ENCODE measurements at places on chromosomes 6 and 20.
A peak's percentile ranks its signal among the peaks of the same experiment; 100 is the strongest.

DNA sequence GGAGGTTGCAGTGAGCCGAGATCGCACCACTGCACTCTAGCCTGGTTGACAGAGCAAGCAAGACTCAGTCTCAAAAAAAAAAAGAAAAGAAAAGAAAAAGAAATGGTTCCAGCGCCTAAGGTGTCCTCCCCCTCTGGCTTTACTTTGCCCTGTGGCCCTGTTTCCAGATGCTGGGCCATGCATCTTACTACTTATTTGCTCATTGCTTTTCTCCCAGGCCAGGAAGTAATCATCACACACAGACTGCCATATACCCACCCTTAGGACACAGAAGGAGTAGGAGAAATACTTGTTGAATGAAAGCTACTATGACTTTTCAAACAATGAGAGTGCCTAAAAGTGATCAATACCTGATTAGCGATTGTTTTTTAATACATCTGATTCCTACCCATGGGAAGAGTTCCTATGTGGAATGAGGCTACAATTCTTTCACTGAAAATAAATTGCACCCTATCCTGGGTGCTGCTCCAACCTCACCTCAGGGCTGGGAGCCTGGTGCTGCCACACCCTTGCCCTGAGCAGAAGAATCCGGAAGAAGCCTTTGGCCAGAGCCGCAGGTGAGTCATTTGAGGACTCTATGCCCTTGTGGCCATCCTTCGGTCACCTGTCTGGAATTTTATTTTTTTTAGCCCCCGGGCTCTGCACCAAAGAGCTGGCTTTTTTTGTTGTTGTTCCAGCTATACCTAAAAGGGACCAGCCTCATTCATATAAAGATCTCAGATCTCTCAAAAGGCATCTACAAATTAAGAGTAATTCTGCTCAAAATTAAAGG, 22.7 kb upstream of the TFAP2C start:
- no peak for DNase-seq

- no peak for DNase-seq
Measured at GRCh38 chr20:57131077-57131476, 135.4 kb downstream of the BMP7 start.

- DNase-seq: no peak
Measured at GRCh38 chr6:51865176-51865575, 222.2 kb downstream of the PKHD1 start.

- no peak for DNase-seq
Measured at GRCh38 chr6:43845646-43846045, 75.6 kb downstream of the VEGFA start.

DNA sequence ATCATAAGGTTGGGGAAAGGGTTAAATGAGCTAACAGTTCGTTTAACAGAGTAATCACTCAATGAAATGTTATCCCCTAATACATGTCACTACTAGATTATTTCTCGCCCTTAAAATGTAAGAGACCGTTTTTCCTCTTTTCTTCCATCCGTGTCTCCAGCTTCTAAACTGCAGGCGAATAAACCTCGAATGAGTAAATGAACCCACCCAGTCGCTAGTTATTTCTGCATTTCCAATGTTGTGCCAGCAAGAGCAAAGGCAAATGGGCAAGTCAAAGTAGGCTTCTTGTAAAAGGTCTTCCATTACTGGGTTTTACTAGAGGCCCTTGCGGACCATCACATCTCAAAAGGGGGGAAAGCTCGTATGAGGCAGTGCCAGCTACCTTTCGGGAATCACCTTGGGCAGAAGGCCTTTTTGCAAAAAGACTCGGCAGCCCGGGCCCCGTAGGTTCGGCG, 400 bp upstream of the SMAP1 start:
- DNase-seq: no peak

DNA sequence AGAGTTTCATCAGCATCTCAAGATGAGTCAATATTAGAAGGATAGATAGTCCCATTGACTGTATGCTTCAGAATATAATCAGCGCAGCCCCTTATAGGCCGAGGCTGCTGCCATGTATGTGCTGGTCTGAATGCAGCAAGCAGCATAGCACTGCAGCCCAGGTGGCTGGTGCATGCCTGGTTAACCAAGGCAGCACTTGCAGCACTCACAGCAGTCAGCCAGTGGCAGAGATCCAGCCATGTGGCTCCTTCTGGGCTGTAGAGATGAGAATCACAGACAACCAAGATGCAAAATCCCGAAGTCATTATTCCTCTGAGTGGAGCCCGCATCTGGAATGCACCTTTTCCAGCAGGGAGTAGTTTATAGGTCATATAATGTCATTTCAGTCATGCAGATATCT, 251.9 kb downstream of the UST start:
- no peak for DNase-seq

DNA sequence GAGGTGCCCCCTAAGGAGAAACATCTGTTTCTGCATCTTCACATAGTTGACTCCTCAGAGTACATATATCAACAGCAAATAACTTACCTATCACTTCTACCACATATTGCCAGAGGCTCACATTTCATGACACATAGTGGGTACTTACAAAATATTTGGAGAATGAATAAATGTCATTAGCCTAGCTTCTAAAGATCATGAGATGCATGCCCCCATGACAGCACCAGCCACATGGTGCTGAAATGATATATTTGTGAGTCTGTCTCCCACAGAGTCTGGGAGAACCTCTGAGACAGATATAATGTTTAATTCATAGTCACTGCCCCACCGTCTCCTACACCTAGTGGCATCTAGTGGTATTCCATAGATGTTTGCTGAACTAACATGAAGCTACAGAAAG, 555.6 kb downstream of the KIF16B start:
- DNase-seq: no peak

GRCh38 chr20:63053432-63054102, 46.8 kb upstream of the BHLHE23 start:
- no peak for DNase-seq

- DNase-seq: no peak
Measured at GRCh38 chr6:26268659-26269402, 96.2 kb upstream of the BTN3A2 start.

DNA sequence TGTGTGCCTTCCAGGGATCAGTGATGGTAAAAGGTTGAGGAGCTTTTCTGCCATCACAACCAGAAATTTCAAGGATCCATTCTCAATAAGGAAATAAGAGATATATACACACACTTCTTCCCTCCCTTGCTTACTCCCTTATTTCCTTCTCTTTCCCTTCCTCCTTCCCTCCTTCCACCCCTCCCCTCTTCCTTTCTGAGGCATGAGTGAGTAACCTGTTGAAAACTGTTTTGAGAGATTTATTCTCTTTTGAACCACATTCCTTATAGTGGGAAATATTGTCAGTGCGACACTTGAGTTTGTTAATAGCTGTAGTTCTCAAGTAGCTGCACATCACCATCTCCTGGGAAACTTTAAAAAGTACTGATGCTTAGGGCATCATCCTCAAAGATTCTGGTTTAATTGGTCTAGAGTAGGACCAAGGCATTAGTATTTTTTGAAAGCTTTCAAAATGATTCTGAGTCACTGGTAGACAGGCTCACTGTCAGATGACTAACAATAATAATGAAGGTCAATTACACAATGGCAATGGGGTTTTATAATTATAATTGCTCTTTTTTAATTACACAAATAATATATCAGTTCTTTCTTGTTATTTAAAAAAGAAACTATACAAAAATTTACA, 109.9 kb downstream of the POPDC3 start:
- DNase-seq: no peak

- no peak for DNase-seq
Measured at GRCh38 chr6:90285611-90286381, 10.8 kb downstream of the BACH2 start.

- DNase-seq: no peak
Measured at GRCh38 chr6:142878407-142878806, 66.6 kb downstream of the HIVEP2 start.

GRCh38 chr6:150191809-150192208, 49.0 kb downstream of the PPP1R14C start:
- no peak for DNase-seq

GRCh38 chr6:44105146-44105545, 22.1 kb downstream of the MRPL14 start:
- DNase-seq: no peak

GRCh38 chr6:4371207-4371921, 236.0 kb upstream of the ECI2 start:
- DNase-seq: no peak

DNA sequence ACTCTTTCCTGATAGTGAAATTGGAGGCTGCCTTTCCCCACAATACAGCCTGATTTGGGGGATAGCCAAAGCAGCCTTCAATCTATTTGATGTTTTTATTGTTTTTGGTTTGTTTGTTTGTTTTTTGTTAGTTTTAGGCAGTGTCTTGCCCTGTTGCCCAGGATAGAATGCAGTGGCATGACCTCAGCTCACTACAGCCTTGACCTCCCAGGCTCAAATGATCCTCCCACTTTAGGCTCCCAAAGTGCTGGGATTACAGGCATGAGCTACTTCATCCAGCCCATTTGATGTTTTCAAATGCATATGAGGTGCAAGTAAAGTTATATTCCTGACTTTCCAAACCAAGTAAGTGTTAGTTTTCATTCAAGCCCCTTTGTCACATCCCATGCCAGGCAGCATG, 41.3 kb upstream of the SEC63 start:
- DNase-seq: no peak

GRCh38 chr6:168107191-168107983, 28.4 kb upstream of the FRMD1 start:
- no peak for DNase-seq

DNA sequence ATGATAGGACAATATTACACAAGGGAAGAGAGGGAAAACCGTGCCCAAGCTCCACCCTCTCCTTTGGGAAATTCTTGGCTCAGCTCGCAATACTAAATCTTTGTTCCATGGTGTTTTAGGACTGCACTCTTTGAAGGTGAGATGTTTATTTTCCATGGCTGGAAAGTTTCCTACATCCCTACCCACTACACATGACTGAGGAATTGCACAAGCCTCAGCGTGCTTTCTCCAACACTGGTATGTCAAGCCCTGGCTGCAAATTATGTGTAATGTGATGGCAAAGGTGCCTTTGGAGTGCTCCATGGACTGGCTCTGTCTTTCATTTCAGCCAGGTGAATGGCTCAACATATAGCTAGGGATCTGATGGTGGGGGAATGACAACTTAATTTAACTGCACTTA, 134.3 kb downstream of the ISM1 start:
- no peak for DNase-seq

DNA sequence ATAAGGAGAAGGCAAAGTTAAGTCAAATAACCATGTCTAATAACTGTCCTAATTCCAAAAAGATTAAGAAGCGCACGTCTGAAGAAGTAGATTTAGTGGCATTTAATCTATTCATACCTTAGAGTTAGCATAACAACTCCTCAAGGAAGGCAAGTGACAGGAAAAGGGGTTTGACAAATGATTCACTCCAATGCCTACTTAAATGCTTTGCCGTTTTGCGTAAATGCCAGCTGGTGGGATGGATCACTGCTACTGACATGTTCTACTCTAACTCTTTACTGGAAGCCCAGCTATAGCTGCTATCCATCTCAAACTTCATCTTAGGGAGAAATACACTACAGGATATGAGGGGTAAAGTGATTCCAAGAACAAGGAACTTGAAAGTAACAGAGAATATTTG, 347.3 kb upstream of the RUNX2 start:
- no peak for DNase-seq

- DNase-seq: peak; percentile 67
Measured at GRCh38 chr6:33276864-33277662, at the start of gene B3GALT4. Gene B3GALT4 (plus strand): TSS chr6:33277123. CDS start chr6:33277420, 297 bp downstream.

DNA sequence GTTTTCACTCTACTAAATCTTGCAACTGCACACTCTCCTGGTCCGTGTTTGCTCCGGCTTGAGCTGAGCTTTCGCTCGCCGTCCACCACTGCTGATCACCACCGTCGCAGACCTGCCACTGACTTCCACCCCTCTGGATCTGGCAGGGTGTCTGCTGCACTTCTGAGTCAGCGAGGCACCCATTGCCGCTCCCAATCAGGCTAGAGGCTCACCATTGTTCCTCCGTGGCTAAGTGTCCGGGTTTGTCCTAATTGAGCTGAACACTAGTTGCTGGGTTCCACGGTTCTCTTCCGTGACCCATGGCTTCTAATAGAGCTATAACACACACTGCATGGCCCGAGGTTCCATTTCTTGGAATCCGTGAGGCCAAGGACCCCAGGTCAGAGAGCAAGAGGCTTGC, 98.6 kb upstream of the GPR6 start:
- DNase-seq: no peak
